ENCODE measurements at places on chromosomes 13 and 19. TPM values are rescaled to one million over a fixed set of nuclear protein-coding genes. Genes with fewer than 3 reads are reported as not detected.

Gene FLT1
- not detected for total RNA-seq

Gene NBEA
- not detected for total RNA-seq

DNA sequence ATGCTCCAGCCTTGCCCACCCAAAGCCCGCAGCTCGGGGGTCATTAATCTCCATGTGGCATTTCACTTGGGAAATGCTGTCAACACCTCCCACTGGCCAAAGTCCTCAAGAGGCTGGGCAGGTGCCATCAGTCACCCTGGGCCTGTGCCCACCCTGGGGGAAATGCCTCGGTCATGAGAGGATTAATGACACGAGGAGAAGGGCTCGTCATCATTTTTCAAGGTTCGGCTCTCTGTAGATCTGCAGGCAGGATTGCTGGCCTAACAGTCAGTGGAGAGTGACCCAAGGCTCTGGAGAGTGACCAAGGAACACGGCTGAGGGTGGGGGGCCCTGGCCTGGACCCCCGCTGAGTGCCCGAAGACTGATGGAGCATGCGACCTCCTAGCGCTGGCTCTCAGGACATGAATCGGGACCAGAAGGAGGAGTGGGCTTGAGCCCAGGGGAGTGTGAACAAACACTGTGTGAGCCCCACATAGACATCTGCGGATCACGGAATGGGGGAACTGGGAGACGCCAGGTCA is 15.2 kb upstream of the KCTD15 start:
- no peak for DNase-seq

Gene RNF225
- total RNA-seq, result 0.99 TPM

Gene RABAC1
- total RNA-seq, result 234 TPM

Gene PINLYP
- not detected for total RNA-seq

GRCh38 chr13:44220948-44221347 is 152.7 kb upstream of the SERP2 start:
- no peak for DNase-seq

DNA sequence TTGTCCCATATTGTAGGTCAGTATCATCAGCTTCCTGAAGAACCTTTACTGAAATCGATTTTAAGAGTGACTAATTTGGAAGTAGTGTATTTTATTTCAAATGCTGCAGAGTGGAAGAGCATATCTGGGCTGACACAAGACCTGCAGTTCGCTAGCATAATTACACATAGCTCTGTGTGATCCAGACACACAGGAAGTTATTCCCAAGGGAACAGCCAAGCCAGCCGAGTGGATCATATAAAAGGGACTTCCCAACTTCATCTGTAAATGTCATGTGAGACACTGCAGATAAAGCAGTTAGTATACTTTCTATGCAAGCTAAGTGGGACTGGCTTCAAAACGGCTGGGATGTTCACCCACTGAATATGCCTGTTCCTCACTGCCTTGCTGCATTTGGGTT is 760.4 kb downstream of the SLITRK1 start:
- DNase-seq, result no peak

- no peak for DNase-seq
These were observed 276.1 kb downstream of the NALCN start for GRCh38 chr13:101140087-101140770.

Gene SCN1B
- total RNA-seq, result 0.73 TPM

Gene KLK2
- not detected for total RNA-seq

DNA sequence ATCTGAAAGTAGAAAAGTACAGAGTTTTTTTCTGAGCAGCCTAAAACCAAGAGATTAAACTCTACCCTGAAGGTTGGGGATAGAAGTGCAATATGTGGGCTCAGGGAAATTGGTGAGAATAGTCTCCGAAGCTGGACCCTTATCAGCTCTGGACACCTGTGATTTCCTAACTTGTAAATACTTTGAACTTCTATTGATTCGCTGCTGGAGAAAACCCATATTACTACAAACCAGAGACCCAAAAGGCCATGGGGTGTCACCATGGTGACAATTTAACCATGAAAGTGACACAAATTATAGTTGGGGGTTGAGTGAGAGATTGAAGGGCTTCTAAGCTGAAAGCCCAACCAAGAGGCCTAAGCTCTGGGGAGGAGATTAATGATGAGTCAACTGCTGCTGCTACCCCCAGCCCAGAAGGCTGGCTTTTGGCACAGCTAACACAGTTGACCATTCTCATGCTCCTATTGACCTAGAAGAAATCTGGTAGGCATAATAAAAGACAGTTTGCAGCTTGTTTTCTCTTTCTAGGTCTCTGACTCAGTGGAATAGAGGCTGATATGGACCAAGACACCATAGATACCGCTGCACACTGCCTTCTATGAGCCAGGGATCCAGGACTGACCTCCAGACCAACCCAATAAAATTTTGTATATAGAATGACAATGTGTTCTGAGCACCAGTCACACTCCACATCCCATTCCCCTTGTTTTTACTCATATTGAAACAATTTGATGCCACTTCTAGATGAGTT is 131.9 kb upstream of the FNDC3A start:
- no peak for DNase-seq
